ENCODE measurements at places on chromosomes 5 and 9.

GRCh38 chr9:105681724-105682123, 12.6 kb upstream of the TMEM38B start:
- no peak for DNase-seq

- DNase-seq: peak; percentile 53
Observed at GRCh38 chr9:79570448-79571308, 1.1 kb upstream of the TLE4 start.

DNA sequence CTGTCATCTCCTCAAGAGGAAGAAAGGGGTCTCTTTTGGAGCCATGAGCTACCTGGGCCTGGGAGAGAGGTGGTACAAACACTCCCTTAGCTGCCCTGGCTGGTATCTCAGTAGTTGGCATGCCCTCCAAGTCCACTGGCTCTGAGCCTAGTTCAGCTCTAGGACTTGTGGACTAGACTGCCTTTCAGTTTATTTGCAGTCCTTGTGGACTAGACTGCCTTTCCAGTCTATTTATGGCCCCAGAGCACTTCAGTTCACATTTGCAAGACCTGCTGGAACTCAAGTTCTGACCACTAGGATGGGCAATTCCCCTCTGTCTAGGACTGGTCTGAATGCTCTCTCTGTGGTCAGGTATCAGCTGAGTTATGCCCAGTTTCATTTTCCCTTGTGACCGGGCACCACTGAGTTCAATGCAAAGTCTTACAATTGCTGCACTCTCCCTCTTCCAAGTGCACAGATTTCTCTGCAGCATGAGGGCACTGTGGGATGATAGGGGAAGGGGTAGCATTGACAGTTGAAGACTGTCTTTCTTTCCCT, 1019.0 kb downstream of the TAF11L14 start:
- DNase-seq: no peak

- no peak for DNase-seq
Observed at GRCh38 chr9:124174433-124174832, 83.3 kb upstream of the NEK6 start.

- DNase-seq: peak; percentile 54
Observed at GRCh38 chr5:126544087-126544740, 50.8 kb downstream of the ALDH7A1 start.

DNA sequence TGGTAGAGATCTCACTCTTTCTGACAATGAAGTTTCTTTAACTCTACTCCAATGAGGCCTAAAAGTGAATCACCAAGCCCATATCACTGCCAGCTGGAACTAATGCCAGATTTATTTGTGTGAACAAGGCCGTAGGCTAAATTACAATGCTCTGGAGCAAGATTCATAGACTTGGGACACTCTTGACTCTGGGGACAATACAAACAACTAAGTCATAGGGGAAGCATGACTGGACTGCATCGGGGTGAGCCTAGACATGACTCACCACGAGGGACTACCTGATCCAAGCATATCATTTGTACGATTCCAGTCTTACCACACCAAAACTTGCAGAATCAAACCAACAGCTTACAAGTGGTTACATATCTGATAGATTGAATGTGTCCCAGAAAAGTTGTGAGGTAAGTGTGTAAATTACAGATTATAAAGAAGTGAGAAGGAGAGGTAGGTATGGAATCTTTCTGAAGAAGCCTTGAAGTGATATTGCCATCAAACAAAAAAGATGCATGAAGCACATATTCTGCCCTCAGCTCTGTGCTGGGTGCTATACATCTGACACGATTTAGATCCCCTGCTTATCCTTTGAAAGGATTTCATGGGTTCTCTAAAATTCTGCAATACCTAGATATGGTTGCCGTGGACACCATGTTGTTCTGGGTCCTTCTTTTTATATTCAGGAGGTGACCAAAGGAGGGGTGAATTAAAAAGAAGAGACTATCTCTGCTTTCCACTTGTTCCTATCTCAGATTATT, 199.3 kb upstream of the PDE4D start:
- no peak for DNase-seq

GRCh38 chr5:95261437-95262175, 23.3 kb downstream of the MCTP1 start:
- no peak for DNase-seq

DNA sequence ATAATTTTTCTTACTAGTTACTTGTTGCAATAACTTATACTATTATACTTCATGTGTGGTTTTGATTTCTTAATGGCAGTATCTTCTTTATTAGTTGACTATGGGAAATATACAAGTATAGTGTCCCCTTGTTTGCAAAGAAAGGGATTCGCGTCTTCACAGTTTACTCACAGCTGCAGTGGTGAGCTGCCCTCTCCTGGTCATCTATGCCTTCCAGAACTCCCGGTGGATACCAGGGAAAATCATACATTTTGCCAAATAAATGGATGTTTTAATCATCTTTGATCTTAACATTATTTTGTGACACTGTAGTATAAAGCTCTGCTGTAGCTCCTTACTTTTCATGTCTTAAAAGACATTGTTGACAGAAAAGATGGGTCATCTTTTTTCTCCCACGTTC, 142.0 kb downstream of the ZCCHC7 start:
- DNase-seq: peak; percentile 11

DNA sequence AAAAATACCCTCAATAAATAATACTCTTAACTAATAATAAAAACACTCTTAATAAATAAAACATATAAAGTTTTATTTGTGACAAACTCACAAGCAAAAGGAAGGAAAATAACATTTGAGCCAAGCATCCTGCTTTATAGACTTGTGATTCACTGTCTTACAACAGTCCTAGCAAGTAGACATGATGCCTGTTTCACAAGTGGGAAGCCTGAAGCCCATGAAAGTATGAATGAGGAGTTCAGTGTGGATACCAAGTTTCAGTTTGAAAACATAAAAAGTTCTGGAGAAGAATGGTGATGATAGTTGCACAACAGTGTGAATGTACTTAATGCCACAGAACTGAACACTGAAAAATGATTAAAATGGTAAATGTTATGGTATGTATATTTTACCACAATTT, 10.9 kb downstream of the HABP4 start:
- DNase-seq: no peak

GRCh38 chr5:72302171-72302570, 17.9 kb downstream of the MRPS27 start:
- DNase-seq: peak; percentile 42

DNA sequence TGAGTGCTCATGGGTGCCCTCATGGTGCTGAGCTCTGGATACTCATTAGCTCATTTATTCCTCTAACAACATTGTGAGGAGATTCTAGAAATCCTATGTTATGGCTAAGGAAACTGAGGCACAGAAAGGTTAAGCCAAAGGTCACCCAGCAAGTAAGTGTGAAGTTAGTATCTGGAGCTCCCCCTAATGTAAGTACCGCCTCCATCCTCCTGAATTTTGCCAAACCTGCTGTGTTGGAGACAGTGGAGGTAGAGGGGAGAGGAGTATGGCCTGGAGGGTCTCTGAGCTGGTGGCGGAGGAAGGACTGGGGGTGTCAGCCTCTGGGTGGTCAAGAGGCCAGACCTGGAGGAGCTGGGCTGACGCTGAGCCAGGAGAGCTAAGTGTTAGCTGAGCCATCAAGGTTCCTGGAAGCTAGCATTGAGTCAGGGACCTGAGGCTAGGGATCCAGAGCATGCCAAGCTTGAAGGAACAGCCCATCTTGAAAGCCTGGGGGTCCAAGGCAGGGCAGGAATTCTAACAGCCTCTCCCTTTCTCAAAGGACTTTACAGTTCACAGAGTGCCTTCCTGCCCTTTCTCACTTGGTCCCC, 114.8 kb downstream of the RGS3 start:
- DNase-seq: no peak

- DNase-seq: peak; percentile 55
Observed at GRCh38 chr9:15306068-15306756, 804 bp downstream of the TTC39B start.

GRCh38 chr5:14184725-14185124, 41.6 kb downstream of the TRIO start:
- DNase-seq: no peak

- DNase-seq: no peak
Observed at GRCh38 chr9:131627648-131628458, 82.5 kb downstream of the PRRT1B start.

DNA sequence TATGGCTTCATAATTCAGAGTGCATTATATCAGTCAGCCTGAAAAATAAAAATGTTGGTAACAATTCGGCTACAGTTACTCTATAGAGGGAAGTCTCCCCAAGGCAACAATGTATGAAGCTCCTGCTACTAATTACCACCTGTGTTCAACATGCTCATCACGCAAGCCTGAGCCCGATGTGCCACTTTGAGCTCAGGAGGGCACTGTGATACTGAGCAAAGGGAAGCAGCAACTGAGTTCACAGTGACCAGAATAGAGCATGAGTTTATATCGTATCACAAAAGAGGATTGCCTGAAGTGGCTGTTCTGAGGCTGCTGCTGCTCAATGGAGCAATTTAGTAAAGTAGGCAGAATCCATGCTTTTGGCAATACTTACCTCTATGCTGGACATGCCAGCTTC, 202.0 kb upstream of the HAPLN1 start:
- DNase-seq: no peak

DNA sequence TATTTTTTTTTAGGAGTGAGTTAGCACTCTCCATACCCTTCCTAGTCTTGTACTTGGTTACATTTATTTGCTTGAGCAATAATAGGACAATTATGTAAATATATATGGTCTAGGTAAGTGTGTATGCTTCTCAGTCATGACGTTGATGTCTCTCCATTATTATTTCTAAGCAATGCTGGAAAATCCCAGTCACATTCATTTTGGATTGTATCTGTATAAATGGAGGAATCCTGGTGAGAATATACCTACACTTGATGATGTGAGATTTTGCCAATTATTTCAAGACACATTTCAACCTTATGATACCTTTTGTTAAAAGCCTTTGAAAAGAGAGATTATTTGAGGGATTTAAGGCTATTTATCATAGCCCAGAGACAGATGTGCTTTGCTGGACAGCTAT, 2244.5 kb upstream of the WWC1 start:
- no peak for DNase-seq

DNA sequence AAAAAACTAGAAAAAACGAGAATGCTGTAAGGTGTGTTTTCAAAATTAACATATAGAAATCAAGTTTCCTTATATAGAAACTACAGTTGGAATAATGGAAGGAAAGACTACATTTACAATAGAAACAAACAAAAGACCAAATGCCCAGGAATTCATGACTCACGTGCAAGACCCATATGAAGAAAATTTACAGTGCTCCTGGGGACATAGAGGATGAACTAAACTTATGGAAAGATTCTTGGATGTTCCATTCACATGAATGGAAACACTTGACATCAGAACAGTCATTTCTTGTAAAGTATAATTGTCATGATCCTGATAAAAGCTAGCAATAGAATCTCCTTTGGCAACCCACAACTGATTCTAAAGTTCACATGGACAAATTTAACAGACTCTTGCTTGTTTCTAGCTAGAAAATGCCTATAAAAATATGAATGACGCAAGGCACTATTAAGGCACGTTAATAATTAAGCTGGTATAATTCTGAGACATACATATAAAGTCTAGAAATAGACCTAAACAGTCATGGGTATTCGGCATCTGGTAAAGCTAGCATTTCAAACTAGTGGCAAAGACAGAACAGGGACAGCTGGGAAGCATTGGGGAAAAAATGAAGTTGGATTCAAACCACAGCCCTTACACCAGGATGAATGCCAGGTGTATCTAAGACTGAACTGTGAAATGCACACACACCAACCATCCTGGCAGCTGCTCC, 5.1 kb upstream of the ZFP62 start:
- DNase-seq: no peak

DNA sequence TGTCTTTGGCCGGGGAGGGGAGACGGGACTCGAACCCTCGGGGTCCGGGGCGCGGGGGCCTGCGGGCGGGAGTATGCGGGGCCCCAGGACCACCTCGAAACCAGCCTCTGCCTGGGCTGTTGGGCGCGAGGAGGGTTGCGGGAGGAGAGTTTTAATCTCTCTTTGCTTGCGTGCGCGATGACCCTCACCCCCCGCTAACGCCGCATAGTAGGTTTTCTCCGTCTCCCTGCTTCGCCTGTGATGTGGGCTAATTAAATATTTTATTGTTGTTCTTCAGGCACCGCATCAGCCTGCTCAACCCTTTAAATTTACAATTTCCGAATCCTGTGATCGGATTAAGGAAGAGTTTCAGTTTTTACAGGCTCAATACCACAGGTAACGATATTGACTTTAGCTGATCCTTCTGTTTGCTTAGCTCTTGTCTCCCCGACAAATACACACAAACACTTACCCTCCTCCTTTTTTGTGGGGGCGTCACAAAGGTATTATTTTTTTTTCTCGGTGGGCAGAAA, 1.7 kb downstream of the TLE4 start:
- peak; percentile 7 for DNase-seq

- DNase-seq: no peak
Observed at GRCh38 chr5:124669300-124669648, 77.2 kb downstream of the ZNF608 start.

DNA sequence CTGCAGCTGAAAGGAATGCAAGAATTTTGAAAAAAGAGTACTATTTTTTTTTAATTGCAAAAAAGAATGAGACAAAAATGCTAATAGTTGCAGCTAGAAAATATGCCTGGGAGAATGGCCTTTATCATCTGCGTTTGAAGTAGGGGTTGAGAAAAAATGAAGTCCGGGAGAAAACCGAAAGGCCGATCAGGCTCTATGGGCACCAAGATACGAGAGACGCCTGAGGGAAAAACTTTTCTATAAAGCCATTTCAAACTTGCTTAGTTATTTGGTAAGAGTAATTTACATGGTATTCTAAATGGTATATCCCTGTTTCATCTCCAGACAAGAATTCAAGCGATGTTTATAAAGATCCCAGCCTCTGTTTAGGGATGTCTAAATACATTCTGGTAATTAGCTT, 99.3 kb upstream of the EFNA5 start:
- no peak for DNase-seq

DNA sequence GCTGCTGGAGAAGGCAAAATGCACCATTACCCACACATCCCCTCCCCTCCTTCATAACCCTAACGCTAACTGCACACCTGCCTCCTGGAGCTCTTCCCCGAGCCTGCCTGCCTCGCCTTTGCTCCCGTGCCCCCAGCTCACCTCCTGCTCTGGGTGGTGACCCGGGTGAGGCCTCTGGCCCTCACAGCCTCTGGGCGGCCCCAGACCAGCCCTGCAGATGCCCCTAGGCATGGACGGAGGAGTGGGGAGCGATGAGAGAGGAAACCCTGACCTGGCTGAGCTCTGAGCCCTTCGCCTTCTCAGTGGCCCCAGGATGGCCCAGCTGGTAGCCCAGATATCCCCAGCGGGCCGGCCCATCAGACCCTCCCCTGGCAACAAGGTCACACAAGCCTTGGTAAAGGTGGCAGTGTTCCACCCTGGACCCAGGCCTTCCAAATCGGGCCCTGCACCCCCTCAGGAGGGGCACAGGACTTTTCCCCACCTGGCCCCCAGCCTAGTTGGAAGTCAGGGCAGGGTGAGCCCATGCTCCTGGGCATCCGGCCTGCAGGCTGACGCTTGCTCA, 14.5 kb upstream of the CAMSAP1 start:
- peak; percentile 18 for DNase-seq

- DNase-seq: no peak
Observed at GRCh38 chr5:67652201-67652600, 455.6 kb upstream of the CD180 start.

Data from iPS-NIHi11 (cell line).